Adrenal gland (tissue), 19 donors: ENCODE measurements at places on chromosomes 1 and 21. TPM values are rescaled to one million over a fixed set of nuclear protein-coding genes. Genes with fewer than 3 reads are reported as not detected.

DNA sequence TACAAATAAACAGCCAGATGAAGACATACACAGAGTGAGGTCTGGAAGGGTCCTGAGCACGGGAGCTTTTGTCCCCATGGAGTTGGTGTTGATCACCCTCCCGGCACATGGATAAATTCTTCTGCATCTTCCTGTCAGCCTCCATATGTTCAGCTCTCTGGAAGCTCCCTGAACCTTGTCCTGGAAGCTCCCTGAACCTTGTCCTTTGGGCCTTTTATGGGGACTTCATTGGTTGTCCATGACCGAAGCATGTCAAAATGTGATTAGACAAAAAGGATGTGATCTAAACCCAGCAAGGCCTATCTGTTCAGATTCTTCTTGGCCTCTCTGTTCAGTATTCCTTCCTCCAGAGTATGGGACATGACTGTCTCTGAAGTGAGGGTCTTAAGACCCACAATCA lies 25.4 kb upstream of the RNF11 start:
- H3K4me3 ChIP-seq = no peak overlapping the region
- H3K27ac ChIP-seq = no peak overlapping the region
- no peaks in the 10 kb centered on the region for H3K27me3 ChIP-seq
- peaks cover 12% of the 10 kb centered on the region for H3K4me1 ChIP-seq
- DNase-seq = no peak

GRCh38 chr1:205270764-205271163 lies 43.0 kb downstream of the TMCC2 start:
- H3K36me3 ChIP-seq = no peaks in the 10 kb centered on the region
- H3K27me3 ChIP-seq = no peaks in the 10 kb centered on the region
- H3K27ac ChIP-seq = no peak overlapping the region
- no peak overlapping the region for H3K4me3 ChIP-seq

ICOSLG gene
- total RNA-seq = 1.7 TPM

LIN9 gene
- 0.97 TPM for total RNA-seq

KRTAP21-1 gene
- total RNA-seq = not detected

DNA sequence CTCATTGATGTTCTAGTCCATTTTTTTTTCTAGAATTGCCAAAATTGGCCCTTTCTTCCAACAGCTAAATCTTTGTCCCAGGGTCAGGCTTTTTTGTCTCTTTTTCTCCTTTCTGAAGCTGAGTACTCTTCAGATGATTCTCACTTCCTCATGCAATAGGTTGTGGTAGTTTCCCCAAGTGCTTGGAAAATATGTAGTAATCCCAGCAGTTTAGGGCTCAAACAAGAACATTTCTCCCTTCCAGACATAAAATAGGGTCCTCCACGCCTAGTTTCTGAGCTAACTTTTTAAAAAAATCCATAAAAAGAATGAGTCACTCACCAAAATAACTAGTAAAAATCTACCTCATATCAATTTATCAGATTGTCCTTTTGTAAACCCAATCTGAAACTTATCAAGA lies 10.0 kb upstream of the MCOLN3 start:
- no peak overlapping the region for H3K4me3 ChIP-seq
- H3K27me3 ChIP-seq = no peaks in the 10 kb centered on the region
- no peaks in the 10 kb centered on the region for H3K36me3 ChIP-seq
- DNase-seq = no peak

DNA sequence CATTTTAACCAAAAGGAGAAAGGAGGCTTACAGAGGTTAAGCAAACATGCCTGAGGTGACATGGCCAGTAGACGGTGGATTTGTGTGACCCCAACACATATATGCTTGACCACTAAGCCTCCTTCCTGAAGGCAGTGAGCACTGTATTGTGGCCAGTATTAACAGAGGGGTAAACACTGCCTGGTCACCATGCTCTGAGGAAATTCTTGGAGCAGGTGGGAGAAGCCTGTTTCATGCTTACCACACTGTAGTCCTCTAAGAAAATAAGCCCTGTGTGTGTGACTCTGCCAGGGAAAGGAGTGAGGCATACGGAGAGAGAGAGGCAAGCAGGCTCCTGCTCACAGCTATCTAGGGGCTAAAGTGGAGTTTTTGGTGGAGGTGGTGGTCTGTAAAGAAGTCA lies 102.7 kb downstream of the KCND3 start:
- H3K27ac ChIP-seq = no peak overlapping the region
- DNase-seq = no peak
- H3K4me3 ChIP-seq = no peak overlapping the region
- H3K27me3 ChIP-seq = no peaks in the 10 kb centered on the region

GCSAML gene
- 0.76 TPM for total RNA-seq

SYPL2 gene
- 13.6 TPM for total RNA-seq

- H3K4me1 ChIP-seq = no peaks in the 10 kb centered on the region
- H3K27ac ChIP-seq = no peak overlapping the region
- no peaks in the 10 kb centered on the region for H3K36me3 ChIP-seq
Measured at GRCh38 chr21:45502006-45502345, 40.3 kb downstream of the SLC19A1 start.

DNA sequence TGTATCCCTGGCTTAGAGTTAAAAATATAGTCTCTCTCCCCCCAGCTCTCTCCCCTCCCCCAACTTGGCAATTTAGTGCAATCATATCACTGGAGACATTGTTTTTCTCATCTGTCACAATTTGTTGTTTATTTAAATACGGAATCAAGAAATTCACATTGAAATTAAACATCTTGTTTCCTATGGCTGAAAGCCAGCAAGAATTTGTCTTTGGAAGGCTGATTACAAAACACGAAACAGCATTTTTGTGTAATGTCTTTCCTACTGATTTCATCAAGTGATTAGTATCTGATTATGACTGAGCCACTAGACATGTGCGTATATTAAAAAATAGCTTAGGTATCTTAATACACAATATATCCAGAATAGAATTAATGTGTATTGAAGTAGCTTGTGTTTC lies 119.7 kb downstream of the LYPLAL1 start:
- H3K36me3 ChIP-seq = no peaks in the 10 kb centered on the region
- no peaks in the 10 kb centered on the region for H3K4me1 ChIP-seq
- no peak overlapping the region for H3K27ac ChIP-seq
- H3K4me3 ChIP-seq = no peak overlapping the region

DNA sequence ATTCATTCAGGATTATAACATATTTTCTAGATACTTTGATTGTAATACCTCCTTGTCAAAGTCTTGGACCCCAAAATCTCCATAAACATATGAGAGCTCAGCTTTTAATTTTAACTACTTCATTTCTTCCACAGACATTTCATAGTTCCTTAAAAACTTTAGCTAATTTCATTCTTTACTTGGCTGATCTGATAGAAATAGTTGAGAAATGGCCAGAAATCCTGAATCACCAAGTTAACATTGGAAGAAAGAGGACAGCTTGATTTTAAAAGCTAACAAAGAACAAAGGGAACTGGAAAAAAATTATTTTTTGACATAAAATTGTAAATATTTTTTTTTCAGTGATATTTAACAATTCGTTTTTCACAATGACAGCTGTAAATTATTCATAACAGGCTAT lies 216.5 kb downstream of the NTNG1 start:
- no peak for DNase-seq
- H3K4me1 ChIP-seq = no peaks in the 10 kb centered on the region
- H3K4me3 ChIP-seq = no peak overlapping the region
- H3K36me3 ChIP-seq = no peaks in the 10 kb centered on the region
- H3K27me3 ChIP-seq = no peaks in the 10 kb centered on the region
- no peak overlapping the region for H3K27ac ChIP-seq

- H3K4me1 ChIP-seq = no peaks in the 10 kb centered on the region
- H3K4me3 ChIP-seq = no peak overlapping the region
- DNase-seq = no peak
Measured at GRCh38 chr1:186326009-186326408, 49.0 kb downstream of the TPR start.

THRAP3 gene
- total RNA-seq = 95.2 TPM

GRCh38 chr1:186904361-186904760 lies 75.6 kb downstream of the PLA2G4A start:
- no peaks in the 10 kb centered on the region for H3K27me3 ChIP-seq
- H3K36me3 ChIP-seq = no peaks in the 10 kb centered on the region
- H3K27ac ChIP-seq = no peak overlapping the region
- H3K4me1 ChIP-seq = peaks cover 11% of the 10 kb centered on the region
- no peak overlapping the region for H3K4me3 ChIP-seq
- peak; percentile 10 for DNase-seq

VWA1 gene
- 31.2 TPM for total RNA-seq

- H3K4me1 ChIP-seq = peaks cover 28% of the 10 kb centered on the region
- no peak for DNase-seq
- H3K4me3 ChIP-seq = no peak overlapping the region
- peak overlapping the region; percentile 93 for H3K27ac ChIP-seq
Measured at GRCh38 chr1:19009126-19009881, 52.8 kb upstream of the IFFO2 start.

- peaks cover 4% of the 10 kb centered on the region for H3K27me3 ChIP-seq
- H3K4me3 ChIP-seq = no peak overlapping the region
- no peaks in the 10 kb centered on the region for H3K36me3 ChIP-seq
- no peaks in the 10 kb centered on the region for H3K4me1 ChIP-seq
- DNase-seq = no peak
Measured at GRCh38 chr1:99269321-99269720, 5.0 kb downstream of the PLPPR4 start.

DNA sequence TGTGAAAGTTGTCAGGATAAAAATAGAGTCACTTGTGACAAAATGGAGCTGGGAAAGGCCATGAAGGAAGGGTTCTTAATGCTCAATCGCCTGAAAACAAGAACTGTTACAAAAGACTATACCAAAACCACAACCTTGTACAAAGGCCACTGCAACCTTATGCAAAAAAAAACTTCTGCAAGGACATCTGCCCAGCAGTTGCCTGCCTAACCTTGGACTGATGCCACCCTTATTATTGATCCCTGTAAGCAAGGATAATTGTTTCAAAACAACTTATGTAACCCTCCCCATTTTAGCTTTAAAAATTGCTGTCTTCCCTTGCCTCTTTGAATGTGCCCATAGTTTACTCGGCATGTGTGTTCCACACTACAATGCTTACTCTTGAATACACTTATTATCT lies 5.7 kb downstream of the ALG14 start:
- peak; percentile 56 for DNase-seq
- no peak overlapping the region for H3K4me3 ChIP-seq
- H3K4me1 ChIP-seq = peaks cover 31% of the 10 kb centered on the region

- peaks cover 5% of the 10 kb centered on the region for H3K27me3 ChIP-seq
- no peak for DNase-seq
- H3K27ac ChIP-seq = no peak overlapping the region
Measured at GRCh38 chr1:110125810-110126209, 13.6 kb downstream of the UBL4B start.

HENMT1 gene
- 1.2 TPM for total RNA-seq

DNA sequence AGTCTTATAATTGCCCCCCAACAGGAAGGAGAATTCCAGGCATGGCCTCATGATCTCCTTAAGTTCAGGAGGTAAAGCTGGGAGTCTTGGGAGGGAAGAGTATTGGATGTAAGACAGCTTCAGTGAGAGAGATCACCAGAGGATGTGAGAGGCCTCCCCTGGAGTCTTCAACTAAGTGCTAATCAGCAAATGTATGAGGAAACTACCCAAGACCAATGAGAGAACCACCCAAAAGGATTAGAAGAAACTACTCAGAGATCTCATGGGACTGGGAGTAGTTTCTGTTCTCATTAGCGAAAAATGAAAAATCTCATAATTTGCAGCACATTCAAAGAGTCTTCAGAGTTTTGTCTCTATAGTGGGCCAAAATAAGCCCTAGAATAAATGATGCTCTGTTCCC lies 36.6 kb upstream of the WNT2B start:
- H3K36me3 ChIP-seq = no peaks in the 10 kb centered on the region
- DNase-seq = no peak
- H3K27ac ChIP-seq = no peak overlapping the region
- no peak overlapping the region for H3K4me3 ChIP-seq
- H3K4me1 ChIP-seq = no peaks in the 10 kb centered on the region

DNA sequence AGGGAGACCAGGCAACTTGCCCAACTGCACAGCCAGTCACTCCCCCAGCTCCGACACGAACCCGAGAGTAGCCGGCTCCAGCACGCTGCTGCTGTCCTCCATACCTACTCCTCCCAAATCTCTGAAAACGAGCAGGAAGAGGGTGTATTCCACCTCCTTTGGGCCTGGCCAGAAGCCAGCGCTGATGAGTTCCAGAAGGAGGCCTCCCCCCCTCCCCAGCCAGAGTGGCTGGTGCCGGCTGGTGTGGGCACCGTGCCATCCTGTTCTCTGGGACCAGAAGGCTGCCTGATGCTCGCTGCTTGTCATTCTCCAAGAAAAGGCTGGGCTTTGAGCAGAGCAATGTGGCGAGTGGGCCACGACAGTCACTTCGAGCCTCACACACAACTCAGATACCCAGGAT lies 22.2 kb downstream of the KCNN3 start:
- H3K4me3 ChIP-seq = no peak overlapping the region
- no peaks in the 10 kb centered on the region for H3K4me1 ChIP-seq
- DNase-seq = peak; percentile 67
- H3K27ac ChIP-seq = no peak overlapping the region

DNA sequence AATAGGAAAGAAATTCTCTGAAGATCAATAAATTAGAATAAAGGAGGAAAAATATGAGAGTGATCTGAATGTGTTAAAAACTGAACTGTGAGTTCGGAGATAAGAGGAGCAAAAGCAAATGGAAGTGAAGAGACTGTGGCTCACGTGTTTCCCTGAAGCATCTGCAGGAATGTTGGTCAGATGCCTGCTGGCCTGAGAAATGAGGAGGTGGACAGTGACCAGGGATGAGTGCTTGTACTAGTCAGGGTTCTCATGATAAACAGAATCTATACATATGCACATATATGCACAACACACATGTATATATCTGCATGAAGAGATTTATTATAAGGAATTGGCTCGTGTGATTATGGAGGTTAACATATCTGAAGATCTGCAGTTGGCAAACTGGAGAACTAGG lies 103.4 kb upstream of the TIAM1 start:
- H3K27me3 ChIP-seq = no peaks in the 10 kb centered on the region
- DNase-seq = no peak
- H3K36me3 ChIP-seq = no peaks in the 10 kb centered on the region

GRCh38 chr1:192516776-192517297 lies 58.7 kb upstream of the RGS1 start:
- H3K4me3 ChIP-seq = no peak overlapping the region
- no peaks in the 10 kb centered on the region for H3K27me3 ChIP-seq
- no peaks in the 10 kb centered on the region for H3K36me3 ChIP-seq

GOLT1A gene
- total RNA-seq = not detected

RBP7 gene
- 25.0 TPM for total RNA-seq

GRCh38 chr1:86231076-86231475 lies 74.5 kb upstream of the COL24A1 start:
- no peaks in the 10 kb centered on the region for H3K27me3 ChIP-seq
- H3K36me3 ChIP-seq = no peaks in the 10 kb centered on the region
- H3K27ac ChIP-seq = no peak overlapping the region
- no peaks in the 10 kb centered on the region for H3K4me1 ChIP-seq
- no peak overlapping the region for H3K4me3 ChIP-seq
- no peak for DNase-seq

DNA sequence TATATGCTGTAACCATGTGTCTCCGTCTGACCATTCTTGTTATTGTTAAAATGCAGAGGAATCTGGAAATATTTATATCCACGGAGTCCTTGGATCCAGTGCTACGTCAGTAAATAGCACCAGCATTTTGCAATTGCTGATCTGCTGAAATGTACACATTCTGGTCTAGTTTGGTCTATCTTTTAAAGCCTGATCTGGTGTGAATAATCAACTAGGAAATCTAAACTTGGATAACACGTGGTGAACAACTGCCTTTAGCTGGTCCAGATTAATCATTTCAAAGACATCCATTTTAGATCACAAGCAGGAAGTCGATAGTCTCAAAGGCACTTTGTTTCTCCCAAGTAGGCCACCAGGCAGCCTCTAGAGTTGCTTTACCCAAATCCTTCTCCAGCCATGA lies 32.6 kb downstream of the PDPN start:
- DNase-seq = no peak
- H3K4me1 ChIP-seq = no peaks in the 10 kb centered on the region
- H3K27ac ChIP-seq = no peak overlapping the region
- H3K4me3 ChIP-seq = no peak overlapping the region
- no peaks in the 10 kb centered on the region for H3K27me3 ChIP-seq
